Mesendoderm (in vitro differentiated cells): ENCODE measurements at places on chromosomes 5 and 9.
A peak's percentile ranks its signal among the peaks of the same experiment; 100 is the strongest.

GRCh38 chr9:79023134-79023580, 548.6 kb upstream of the TLE4 start:
- DNase-seq, result peak; percentile 57

DNA sequence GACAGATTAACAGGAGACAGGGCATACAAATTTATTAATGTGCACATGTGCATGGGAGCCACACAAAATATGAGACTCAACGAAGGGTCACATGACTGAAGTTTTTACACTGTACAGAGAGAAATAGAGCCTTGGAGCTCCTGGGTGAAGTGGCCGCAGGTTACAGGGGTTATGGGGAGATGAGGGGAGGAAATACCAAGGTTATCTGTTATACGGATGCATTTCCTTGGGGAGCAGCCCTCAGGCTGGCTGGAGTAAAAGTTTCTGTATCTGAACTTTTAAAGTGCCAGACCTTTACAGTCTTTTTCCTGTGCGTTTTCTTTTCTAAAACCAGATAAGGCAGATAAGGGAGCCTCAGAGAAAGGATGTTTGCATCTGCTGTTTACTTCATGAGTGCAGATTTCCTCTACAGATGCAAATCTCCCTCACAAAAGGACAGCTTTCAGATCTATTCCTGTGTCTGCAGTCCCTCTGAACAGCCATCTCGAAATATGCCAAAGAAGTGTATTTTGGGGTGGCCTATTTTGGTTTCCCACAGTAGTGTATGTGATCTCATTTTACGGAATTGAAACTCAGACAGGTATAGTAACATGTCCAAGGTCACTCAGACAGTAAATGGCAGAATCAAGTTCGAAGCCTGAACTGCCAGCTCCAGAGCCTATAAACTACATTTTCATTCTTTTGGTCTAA, 139.3 kb upstream of the FBXL17 start:
- peak; percentile 79 for DNase-seq

DNA sequence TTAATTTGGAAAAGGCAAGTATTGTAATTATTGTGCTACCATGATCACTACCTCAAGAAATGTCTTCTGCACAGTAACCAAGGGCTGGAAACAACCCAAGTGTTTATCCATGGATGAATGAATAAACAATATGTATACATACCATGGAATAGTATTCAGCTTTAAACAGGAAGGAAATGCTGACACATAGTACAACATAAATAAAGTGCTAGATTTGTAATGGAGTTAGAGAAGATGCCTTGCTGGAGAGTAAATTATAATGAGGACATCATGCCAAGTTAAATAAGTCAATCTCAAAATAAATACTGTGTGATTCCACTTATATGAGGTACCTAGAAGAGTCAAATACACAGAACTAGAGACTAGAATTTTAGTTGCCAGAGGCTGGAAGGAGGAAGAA, 160.0 kb downstream of the CCDC192 start:
- no peak for DNase-seq

DNA sequence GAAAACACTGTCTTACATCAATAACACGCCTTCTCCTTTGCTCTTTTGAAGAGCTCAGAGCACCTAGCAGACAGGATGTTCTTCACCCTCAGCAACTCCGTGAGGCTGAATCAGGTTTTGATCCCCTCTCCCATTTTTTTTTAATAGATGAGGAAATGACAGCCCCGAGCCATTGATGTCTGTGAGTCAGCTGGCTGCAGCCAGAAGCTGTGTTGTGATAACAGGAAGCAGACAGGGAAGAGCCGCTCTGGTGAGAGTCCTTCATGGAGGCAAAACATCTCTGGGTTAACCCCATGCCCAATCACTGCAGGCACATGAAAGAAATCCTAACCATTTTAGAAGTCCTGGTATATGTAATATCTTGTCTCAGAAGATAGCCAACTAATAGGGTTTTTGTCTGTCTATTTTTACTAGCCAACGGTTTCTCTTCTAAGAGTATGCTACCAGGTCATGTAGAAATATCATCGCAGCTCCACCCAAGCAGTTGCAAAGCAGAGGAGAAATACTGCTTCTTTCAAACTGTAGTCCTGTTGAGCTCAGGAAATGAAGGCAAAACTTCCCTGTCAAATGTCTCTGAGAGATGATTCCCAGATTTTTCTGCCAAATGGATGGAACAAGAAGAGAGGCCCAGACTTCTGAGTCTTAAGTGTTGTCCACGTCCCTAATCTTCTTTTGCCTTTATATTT, 568.9 kb downstream of the CCDC171 start:
- DNase-seq, result no peak

- no peak for DNase-seq
Observed at GRCh38 chr5:31630931-31631330, 8.0 kb upstream of the PDZD2 start.

DNA sequence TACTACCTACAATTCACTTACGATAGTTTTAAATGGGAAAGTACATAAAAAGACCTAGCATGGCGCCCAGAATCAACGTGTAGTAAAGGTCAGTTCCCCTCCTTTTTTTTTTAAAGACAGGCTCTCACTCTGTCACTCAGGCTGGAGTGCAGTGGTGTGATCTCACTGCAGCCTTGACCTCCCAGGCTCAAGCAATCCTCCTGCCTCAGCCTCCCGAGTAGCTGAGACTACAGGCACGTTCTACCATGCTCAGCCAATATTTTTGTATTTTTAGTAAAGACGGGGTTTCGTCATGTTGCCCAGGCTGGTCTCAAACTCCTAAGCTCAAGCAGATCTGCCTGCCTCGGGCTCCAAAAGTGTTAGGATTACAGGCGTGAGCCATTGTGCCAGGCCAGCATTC, 40.7 kb upstream of the MTMR12 start:
- no peak for DNase-seq

GRCh38 chr9:88777498-88778312, 213.6 kb upstream of the S1PR3 start:
- DNase-seq, result no peak

DNA sequence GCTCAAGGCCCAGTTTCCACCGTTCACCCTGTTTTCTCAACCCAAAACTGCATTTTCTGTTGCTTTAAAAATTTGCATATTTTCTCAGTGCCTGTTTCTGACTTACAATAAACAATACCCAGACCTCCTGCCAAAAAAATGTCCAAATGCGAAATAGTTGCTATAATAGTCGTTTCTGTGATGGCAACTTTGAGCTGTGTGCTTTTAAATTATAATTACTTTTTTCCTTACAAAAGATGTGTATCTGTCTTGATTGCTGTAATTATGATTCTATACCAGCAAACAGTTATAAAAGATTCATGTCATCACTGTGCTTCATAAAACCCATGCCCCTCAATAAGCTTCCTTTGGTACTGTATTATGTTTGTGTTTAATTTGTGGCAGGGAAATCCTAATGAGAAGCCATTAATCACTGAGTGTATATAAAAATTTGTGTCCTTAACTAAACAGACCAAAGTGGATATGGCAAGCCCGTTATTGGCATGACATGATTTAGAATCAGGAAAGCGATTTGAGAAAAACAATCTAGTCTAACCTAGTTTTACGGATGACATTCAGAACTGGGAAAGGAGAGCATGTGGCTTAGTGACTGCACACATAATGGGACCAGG, 5.4 kb upstream of the SLC1A3 start:
- no peak for DNase-seq
